Right ventricle myocardium inferior (tissue), 1 donor: ENCODE measurements at places on chromosomes 16 and 17.

DNA sequence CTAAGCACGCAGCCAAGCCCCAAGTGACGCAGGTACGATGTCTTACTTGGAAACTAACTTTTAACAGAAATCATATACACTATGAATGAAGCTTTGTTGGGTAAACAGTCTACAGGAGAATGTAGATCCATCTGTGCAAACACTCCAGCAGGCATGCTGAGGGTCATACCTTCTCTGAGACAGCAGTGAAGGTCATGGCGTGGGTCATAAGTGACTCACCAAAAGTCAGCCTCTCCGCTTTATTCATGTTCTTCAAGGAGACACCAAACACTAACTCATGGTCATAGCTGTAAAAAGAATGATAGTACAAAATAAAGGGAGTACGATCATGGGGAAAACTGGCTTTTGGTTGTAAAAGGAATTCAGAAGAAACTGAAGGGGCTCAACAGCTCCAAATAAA lies 20.6 kb downstream of the BLMH start:
- no peak for DNase-seq

GRCh38 chr17:33895491-33895890 lies 359.6 kb upstream of the CCL2 start:
- DNase-seq, result no peak

GRCh38 chr16:69243479-69243878 lies 56.5 kb downstream of the SNTB2 start:
- no peak for DNase-seq

DNA sequence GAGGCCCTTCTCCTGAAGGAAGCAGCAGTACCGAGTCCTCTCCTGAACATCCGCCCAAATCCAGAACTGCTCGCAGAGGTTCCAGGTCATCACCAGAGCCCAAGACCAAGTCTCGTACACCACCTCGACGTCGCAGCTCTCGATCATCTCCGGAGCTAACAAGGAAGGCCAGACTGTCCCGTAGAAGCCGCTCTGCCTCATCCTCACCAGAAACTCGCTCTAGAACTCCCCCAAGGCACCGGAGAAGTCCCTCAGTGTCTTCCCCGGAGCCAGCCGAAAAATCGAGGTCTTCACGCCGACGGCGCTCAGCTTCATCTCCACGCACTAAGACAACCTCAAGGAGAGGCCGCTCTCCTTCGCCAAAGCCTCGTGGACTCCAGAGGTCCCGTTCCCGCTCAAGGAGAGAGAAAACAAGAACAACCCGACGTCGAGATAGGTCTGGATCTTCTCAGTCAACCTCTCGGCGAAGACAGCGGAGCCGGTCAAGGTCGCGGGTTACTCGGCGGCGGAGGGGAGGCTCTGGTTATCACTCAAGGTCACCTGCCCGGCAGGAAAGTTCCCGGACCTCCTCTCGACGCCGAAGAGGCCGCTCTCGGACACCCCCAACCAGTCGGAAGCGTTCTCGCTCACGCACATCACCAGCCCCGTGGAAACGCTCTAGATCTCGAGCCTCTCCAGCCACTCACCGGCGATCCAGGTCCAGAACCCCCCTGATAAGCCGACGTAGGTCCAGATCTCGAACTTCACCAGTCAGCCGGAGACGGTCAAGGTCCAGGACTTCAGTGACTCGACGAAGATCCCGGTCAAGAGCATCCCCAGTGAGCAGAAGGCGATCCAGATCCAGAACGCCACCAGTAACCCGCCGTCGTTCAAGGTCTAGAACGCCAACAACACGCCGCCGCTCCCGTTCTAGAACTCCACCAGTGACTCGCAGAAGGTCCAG lies 11.3 kb downstream of the ELOB start:
- peak; percentile 37 for DNase-seq

DNA sequence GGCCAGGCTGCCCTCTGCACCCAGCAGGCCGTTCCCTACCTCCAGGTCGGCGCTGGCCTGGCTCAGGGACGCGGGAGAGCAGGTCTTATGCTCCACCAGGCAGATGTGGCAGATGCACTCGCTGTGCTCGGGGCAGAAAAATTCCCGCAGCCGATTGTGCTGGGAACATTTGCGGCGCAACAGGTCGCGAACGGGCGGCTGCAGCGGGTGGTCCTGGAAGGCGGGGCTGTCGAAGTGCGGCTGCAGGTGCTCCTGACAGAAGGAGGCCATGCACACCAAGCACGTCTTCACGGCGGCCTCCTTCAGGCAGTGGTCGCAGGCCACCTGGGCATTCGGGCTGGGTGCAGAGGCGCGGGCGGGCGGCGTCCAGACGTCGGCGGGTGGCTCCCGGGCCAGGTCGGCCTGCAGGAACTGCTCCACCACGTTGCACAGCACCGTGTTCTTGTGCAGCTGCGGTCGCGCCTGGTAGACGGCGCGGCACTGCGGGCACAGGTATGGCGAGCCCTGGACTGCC lies 439 bp downstream of the TRIM25 start:
- no peak for DNase-seq
